Left colon (tissue), 2 donors: ENCODE measurements at places on chromosomes 12 and 14. TPM values are rescaled to one million over a fixed set of nuclear protein-coding genes. Genes with fewer than 3 reads are reported as not detected.

- DNase-seq = no peak
These were observed 65.7 kb upstream of the DYRK2 start for GRCh38 chr12:67582844-67583243.

The MTERF2 gene
- 10.6 TPM for total RNA-seq

DNA sequence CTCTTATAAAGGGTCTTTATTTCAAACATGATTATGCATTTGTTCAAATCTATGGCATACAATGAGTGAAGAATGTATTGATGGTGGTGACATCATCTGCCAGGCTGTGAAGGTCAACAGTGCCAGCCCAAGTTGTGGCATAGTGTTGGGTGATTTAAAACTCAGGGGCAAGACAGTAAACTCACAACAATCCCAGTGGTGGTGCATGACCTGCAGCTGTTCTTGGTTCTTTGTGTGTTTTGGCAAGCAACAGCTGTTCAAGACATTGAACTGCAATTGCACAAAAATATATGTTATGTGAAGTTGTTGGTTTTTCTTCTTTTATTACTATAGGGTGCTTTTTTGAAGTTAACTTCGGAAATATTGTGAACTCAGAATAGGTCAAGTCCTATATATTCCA, 851.6 kb downstream of the NRXN3 start:
- DNase-seq = no peak

- no peak for DNase-seq
These were observed 966.2 kb downstream of the NRXN3 start for GRCh38 chr14:79136071-79137044.

- no peak for DNase-seq
These were observed 10.7 kb upstream of the TMBIM6 start for GRCh38 chr12:49730568-49731101.

GRCh38 chr14:23119363-23120327, 590 bp upstream of the CEBPE start:
- no peak for DNase-seq

- no peak for DNase-seq
These were observed 15.4 kb upstream of the RACGAP1 start for GRCh38 chr12:50040657-50041056.

DNA sequence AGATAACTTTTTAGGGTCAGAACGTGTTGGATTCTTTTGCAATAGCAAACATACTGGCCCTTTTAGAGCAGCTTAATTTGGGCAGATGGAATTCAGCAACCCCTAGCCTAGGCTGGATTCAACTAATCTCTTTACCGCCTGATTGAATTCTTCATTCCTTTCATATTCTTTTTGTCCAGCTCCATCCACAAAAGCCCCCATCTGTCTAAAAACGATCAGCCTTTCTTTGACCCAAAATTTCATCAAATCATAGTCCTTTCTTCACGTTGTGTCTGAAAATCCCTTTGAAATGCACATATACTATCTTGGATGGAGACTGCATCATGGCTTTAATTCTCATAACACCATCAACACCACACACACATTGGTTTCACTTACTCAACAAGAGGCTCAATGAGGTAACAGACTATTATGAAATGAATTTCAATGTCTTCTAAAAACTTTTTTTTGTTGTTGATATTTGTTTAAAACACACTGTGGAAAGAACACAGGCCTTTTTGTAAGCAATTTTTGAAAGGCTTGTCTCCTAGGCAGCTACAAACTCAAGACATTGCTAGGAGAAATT, 128.0 kb upstream of the EEA1 start:
- DNase-seq = no peak

The PABPN1 gene
- total RNA-seq = 131 TPM

DNA sequence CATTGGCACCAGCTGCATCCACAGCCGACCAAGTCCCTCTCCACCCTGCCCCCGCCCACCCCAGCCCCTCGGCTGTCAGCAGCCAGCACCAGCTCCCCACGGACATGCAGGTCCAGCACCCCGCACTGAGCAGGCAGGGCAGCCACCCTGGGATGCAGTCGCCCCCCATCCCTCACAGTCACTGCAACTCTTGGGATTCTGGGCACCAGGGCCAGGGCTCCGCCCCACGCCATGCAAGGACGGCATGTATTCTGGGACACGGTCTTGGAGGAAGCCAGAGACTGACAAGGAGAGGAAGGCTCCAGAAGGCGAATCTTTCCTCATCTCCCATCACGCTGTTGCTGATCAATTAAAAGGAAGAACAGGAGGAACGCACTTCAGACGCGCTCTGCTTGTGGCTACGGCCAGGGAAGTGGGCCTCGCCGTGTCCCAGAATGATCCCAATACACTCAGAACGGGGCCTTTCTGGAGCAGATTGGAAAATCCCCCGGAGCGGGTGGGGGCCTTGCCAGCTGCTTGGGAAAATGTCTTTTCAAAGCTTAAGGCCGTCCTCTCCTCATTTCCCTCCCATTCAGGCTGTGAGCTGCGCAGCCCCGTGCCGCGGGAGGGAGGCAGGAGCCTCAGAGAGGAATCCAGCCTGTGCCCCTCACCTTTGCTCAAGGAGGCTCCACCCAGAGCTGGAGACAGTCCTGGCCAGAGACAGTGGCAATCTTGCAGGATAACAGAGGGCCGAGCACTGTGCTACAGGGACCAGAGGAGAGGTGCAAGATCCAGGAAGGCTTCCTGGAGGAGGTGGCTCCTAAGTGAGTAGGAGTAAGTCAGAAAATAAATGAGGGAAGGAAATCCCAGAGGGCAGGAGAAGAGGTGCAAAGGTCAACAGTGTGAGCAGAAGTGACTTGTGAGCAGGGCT, 54.1 kb upstream of the DIO3 start:
- DNase-seq = no peak

The DAO gene
- 3.8 TPM for total RNA-seq

DNA sequence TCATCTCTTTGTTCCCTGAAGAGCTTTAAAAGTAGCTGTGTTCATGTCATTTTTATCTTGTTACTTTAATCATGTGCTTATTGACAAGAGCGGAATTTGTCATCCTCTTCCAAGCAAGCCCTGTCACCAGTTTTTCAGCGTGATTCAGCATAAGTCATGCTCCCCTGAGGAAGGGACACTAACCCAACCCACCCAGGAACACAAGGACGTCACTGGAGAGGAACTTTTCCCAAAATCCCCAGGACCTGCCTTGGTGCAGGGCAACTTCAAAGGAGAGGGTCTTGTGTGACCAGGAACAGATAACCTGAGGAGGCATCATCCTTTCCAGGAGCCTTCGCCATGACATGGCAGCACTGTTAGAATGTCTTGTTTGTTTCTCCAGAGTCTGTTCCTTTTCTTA, 107.1 kb upstream of the DIO3 start:
- no peak for DNase-seq

- no peak for DNase-seq
These were observed 26.9 kb downstream of the FBXW8 start for GRCh38 chr12:116937640-116938039.

The CEP170B gene
- total RNA-seq = 89.3 TPM

DNA sequence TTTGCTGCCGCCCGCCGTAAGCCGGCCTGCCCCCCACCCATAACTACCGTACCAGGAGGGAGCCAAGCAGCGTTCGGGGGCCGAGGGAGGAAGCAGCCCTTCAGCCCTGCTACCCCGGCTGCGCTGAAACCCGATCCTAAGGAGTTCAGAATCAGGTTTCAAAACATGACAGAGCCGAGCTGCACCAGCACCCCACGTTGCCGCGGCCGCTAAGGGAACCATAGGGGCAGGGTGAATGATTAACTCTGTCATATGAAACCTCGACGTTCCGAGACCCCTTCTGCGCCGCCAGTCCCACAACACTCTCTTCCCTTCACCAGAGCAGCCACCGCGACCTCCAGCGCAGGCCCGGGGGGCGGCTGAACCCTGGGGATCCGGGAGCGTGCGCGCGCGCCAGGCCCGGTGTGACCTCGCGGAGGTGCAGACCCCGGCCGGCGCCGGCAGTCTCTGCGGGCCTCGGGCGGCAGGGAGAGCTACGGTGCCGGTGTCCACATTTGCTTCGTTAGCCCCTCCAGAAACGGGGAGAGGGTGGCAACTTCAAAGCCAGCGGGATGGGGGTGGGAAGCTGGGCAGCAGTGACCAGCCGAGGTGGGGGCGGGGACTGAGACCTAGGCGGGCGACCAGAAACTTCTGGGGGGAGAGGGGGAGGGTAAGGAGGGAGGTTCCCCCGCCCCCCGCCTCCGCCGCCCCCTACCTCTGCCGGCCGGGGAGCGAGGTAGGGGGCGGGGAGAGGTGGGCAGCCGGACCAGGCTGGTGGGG, 1.6 kb downstream of the SIX4 start:
- DNase-seq = no peak

DNA sequence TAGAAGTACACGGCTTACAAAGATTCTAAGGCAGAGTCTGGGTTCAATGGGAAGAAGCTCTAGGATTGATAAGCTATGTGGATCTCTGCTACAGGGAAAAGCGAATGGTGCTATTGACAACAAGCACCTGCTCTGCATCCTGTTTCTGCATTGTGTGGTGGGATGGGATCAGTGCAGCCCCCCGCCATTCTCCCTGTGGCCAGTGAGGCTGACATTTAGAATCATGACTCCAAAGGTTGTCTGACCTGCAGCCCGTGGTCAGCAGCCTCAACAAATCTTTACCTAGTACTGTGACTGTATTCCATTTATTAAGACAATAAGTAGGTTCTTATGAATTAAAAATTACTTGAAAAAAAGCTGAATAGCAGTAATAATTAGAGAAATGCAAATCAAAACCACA, 1477.0 kb upstream of the TMEM132C start:
- no peak for DNase-seq

DNA sequence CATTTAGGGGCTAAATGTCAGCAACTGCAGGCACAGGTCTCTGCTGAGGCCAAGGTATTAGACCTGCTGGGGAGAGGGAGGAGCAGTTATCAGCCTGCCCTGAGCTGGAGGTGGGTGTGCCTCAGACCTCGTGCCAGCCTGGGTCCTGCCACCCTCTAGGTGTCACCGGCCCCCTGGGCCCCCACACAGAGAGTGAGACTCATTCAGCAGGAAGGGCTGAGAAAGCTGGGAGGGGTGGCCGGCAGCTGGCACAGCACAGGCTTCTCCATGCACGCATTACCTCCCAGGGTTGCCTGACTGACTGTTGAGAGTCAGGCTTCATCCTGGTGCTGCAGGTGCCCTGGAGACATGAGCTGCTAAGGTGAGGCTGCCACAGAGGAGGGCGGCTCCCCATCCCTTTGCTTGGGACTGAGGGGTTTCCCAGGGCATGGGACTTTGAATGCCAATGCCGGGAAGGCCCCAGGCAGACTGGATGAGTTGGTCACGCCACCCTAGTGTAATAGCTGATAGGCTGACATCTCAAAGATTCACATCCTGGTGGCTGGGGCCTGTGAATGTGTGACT, 75.3 kb upstream of the C14orf180 start:
- DNase-seq = no peak

- DNase-seq = no peak
These were observed 57.3 kb upstream of the CEP83 start for GRCh38 chr12:94516985-94517384.

DNA sequence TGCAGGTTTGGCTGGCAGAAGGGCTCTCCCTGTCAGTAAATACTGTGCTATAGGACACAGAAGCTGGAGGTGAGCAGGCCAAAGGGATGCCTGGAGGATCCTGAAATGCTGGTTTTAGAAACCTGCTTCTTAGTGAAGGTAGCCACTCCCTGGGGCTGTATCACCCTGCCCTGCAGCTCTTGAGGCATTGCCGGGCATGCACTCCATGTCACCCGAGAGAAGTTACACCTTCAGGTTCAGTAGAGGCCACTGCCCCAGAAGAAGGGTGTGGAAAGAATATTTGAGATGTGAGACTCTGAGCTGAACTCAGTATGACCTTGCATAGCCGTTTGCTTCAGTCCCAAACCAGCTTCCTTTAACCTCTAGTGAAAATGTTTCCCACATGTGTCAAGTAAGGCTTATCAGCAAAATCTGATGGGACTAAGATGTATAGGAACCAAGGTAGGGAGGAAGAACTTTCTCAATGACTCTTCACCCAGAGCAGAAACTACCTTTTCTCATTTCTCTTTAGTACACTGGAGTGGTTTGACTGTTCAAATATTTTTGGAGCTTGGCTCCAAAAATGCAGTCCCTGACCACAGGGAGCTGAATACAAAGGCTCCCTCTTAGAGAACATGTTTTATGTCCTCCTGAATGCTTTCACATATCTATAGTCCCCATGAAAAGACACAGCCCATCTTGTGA, 164.5 kb upstream of the DYRK2 start:
- DNase-seq = no peak

DNA sequence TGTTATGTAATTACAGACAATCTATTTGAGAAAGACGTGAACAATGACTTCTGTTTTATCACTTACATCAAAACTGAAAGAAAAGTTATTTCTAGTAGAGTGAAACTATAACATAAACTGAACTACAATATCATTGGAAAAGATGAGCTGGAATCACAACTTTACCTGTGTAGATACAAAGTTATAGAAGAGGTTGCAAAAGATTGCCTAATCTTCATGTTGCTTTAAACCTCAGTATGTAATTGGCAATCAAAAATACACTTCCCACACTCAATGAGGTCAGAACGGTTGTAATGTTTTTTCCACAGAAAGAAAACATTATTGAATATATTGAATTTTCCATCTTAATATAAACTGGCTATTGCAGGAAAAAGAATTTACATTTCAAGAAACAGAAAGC, 37.7 kb upstream of the GXYLT1 start:
- no peak for DNase-seq

The PLEKHG7 gene
- 0.89 TPM for total RNA-seq

GRCh38 chr12:122306407-122306806, 40.1 kb upstream of the VPS33A start:
- DNase-seq = no peak

The HOXC10 gene
- total RNA-seq = not detected

The CAPZA3 gene
- not detected for total RNA-seq

DNA sequence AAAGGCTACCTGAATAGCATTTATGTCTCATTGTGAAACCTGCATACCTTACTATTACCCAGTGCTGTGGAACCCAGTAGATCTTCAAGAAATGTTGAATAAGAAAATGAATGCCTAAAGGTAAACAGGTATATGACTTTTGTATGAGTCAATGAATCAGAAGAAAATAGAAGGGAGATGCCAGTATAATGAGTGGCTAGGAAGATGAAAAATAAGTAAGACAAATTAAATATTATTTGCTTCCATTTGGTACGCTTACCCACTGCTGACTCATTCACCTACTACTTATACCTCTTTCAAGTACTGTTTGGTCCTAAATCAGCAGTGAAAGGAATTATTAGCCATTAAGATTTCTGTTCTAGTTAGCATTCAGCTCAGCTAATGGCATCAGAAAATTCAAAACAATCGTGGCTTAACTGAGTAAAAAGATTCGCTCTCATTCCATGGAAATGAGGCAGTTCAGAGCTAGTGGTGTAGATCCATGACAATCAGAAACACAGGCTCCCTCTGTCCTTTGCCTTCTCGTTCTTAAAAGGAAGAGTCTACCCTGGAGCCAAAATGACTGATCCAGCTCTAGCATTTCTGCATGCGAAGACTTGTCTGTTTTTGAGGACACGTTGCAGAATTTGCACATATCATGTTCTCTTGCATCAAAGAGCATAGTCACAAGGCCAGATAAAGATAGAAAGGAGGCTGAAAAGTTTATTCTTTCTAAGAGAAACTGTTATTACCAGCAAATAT, 705.8 kb upstream of the USP15 start:
- DNase-seq = no peak

The EXOC5 gene
- 45.8 TPM for total RNA-seq

GRCh38 chr14:50362764-50363713, 33.6 kb downstream of the CDKL1 start:
- no peak for DNase-seq

GRCh38 chr12:52542785-52543318, 10.1 kb downstream of the KRT71 start:
- no peak for DNase-seq

The RAD9B gene
- total RNA-seq = 0.37 TPM
